Right ventricle myocardium inferior (tissue), 1 donor: ENCODE measurements at places on chromosomes 3 and 15. TPM values are rescaled to one million over a fixed set of nuclear protein-coding genes. Genes with fewer than 3 reads are reported as not detected.

Gene UBR1
- 20.2 TPM for total RNA-seq

Gene RARB
- total RNA-seq = 17.5 TPM

Gene CYP1A2
- total RNA-seq = not detected

Gene FEZF2
- not detected for total RNA-seq

Gene FBXO40
- 182 TPM for total RNA-seq

Gene SCN11A
- 0.08 TPM for total RNA-seq

Gene NKIRAS1
- 20.3 TPM for total RNA-seq

Gene RTF1
- total RNA-seq = 20.9 TPM

Gene U2SURP
- total RNA-seq = 41.9 TPM

GRCh38 chr3:71564361-71564760 is 19.2 kb downstream of the FOXP1 start:
- no peak for DNase-seq

DNA sequence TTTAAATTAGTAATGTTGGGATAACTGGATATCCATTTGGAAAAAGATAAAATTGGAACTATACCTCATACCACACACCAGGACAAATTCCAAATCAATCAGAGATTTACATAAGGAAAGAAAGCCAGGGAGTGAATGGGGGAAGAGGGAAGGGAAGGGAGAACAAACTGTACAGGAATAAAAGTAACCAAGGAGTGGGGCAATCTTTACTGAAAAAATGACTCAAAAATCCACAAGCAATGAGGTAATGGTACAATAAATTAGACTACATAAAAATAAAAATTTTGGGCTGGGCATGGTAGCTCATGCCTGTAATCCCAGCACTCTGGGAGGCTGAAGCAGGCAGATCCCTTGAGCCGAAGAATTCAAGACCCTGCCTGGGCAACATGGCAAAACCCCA is 82.6 kb downstream of the MLH1 start:
- no peak for DNase-seq

GRCh38 chr3:27666272-27666671 is 55.9 kb downstream of the EOMES start:
- DNase-seq = no peak

DNA sequence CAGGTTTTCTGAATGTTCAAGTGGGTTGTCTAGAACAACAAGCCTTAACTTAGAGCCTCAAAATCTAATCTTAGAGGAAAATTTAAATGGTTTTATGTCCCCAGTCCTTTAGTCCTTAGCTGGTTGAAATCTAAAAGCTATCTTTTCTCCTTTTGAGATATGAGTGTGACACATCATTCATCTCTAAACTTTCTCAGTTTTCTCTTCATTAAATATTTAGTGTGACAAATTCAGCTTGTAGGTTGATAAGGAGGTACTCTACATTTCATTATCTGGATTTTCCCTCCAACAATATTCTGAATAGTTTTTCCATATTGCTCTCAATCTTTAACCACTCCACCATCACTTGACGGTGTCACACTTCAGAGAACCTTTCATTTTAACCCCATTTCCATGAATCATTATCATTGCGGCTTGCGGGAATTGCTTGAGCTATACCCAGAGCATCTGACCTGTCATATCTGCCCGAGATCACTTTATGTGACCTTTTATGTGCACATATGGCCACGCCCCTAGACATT is 16.1 kb upstream of the ATP8B4 start:
- DNase-seq = no peak

GRCh38 chr3:178804606-178805005 is 267.0 kb downstream of the ZMAT3 start:
- no peak for DNase-seq

- DNase-seq = no peak
Observed at GRCh38 chr15:70585707-70586034, 177.7 kb downstream of the UACA start.

DNA sequence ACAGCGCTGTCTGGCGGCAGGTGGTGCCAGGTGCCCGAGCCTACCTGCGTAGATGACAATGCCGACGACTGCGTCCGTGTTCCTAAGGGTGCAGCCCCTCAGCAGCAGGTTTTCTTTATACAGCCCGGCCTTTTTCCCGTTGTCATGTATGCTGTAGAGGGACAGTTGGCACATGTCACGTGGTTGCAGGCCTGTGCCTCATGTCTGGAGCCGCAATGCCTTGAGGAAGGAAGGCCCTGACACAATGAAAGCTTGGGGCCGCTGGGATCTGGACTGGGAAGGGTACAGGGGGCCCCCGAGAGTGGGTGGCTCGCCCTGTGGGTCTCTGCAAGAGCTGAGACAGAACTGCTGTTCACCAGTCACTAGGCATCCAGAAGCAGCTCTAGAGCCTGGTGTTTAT is 136.0 kb downstream of the ATP10A start:
- DNase-seq = no peak

DNA sequence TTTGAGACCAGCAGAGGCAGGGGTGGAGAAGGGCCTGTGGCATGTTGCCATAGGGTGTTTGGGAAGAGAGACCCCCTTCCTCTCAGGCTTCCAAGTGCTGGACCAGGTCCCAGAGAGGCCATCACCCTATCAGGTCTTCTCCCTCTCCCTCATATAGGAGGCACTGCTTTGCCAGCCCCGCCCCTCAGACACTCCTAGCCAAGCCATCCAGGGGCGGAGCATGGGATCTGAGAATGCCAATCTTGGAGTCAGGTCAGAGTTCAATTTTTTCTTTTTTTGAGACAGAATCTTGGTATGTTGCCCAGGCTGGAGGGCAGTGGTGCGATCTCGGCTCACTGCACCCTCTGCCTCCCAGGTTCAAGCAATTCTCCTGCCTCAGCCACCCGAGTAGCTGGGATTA is 32.7 kb downstream of the CRABP1 start:
- DNase-seq = no peak
